ENCODE measurements at places on chromosomes 12 and 14.

DNA sequence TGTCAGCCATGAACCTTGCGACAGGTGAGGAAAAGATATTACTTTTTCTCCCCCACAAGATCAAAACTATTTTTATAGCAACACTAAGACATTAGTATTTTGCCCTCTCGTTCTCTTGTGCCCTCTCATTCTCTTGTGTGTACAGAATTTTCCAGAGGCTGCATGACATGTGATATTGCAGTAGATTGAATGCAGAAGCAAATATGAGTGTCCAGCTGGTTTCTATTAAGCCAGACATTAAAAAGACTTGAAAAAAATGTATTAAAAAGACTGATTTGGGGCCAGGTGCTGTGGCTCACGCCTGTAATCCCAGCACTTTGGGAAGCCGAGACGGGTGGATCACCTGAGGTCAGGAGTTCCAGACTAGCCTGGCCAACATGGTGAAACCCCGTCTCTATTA lies 63.7 kb upstream of the ZFP36L1 start:
- DNase-seq, result no peak

DNA sequence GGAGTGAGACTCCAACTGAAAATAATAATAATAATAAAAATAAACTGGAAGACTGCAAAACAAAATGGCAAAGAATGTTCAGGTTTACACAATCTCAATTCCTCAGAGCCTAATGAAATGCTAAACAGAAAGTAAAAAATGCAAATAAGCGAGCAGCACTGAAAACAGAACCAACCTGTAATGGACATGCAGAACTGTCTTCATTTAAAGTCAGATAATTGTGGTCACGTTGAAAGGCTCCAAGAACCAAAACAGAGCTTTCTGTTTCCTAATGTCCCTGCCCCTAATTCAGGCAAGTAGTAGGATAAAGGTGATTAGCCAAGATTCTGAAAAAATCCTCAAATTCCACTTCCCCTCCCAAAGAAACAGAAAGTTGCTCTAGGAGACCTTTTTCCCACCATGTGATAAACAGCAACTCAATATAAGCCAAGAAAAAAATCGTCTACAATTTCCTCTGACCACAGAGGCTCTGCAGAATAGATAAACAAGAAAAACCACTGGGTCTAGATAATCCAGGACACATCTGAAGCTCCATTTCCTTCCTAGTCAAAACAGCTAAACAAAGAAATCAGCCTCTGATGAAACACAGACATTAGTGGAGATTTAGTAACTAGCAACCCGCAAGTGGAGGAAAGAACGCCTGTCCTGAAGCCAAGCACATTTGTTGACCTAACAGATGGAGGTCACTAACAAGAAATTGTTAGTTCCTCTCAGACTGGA lies 3.0 kb downstream of the MIS18BP1 start:
- no peak for DNase-seq

GRCh38 chr12:5272018-5272785 lies 159.7 kb upstream of the NTF3 start:
- no peak for DNase-seq

GRCh38 chr14:21169573-21169972 lies 13.7 kb upstream of the OR5AU1 start:
- DNase-seq, result no peak

DNA sequence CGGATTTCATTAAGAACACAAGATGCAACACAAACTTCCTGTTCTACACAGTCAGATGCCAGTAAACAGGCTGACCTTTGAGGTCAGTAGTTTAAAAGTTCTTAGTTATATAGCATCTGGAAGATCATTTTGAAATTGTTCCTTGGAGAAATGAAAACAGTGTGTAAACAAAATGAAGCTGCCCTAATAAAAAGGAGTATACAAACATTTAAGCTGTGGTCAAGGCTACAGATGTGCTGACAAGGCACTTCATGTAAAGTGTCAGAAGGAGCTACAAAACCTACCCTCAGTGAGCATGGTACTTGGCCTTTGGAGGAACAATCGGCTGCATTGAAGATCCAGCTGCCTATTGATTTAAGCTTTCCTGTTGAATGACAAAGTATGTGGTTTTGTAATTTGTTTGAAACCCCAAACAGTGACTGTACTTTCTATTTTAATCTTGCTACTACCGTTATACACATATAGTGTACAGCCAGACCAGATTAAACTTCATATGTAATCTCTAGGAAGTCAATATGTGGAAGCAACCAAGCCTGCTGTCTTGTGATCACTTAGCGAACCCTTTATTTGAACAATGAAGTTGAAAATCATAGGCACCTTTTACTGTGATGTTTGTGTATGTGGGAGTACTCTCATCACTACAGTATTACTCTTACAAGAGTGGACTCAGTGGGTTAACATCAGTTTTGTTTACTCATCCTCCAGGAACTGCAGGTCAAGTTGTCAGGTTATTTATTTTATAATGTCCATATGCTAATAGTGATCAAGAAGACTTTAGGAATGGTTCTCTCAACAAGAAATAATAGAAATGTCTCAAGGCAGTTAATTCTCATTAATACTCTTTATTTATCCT lies 13.5 kb downstream of the PTGER2 start:
- no peak for DNase-seq

DNA sequence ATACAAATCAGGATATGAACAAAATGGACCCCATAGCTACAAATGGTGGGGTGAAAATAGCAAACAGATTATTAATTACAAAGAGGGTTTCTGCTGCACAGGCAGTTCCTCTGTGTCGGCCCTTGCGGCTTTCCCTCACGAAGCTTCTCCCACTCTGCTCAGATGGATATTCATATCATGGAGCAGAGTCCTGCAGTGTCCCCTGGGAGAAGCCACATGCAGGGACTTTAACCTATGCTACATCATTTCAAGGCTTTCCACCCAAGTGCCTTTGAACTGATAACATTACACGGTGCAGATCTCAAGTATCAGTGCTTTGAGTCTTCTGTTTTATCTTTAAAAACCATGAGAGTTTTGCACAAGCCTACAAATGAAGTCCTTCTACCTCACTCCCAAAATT lies 229.1 kb downstream of the PPM1H start:
- DNase-seq, result no peak

DNA sequence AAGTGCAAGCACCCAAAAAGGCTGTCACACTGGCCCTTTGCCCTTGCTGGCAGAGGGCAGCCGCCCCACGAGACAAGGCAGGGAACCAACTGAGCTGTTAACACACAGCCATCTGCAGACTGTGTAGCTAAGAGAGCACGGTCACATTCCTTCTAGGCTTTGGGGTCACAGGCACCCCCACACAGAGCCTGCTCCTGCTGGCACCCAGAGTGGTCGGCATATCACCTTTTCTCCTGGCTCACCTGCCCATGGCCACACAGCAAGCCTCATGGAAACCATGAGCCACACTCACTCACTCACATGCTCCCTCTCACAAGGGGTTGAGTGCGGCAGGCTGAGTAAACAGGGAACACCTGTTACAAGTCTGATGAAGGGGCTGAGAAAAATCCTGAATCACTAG lies 214.5 kb downstream of the PCNX1 start:
- no peak for DNase-seq

DNA sequence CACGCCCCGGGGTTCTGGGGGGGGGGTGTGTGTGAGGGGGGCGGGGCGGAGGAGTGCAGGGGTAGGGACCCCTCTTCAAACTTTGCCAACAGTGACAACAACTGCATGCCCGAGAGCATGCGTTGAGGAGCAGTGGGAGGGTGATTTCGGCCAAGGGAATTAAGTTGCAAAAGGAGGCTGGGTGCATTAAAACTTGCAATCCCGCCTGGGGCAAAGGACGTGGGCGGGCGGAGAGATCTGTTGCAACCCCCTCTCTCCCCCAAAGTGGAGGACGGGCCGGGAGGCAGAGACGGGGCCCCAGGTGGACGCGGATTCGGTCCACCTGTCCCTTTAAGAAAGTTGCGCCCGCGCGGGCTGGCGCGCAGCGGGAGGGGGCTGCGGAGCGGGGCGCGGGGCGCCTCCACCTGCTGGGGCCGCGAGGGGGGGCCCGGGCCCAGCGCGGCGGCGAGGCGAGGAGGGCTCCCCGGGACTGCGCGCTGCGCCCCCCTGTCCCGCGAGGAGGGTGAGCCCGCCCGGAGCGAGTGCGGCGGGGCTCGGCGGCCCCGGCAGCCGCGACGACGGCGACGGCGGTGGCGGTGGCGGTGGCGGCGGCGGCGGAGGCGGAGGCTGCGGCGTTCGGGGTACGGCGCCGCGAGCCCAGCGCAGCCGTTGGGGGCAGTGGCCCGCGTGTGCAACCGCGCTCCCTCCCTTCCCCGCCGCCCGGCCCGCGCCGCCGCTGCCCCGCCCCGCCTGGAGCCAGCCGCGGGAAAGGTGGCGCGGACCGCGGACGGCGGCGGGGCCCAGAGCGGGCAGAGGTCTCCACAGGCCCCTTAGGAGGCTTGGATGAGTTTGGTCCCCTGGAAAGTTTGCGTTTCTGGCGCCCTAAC lies 530 bp upstream of the FOXN4 start:
- DNase-seq, result no peak

DNA sequence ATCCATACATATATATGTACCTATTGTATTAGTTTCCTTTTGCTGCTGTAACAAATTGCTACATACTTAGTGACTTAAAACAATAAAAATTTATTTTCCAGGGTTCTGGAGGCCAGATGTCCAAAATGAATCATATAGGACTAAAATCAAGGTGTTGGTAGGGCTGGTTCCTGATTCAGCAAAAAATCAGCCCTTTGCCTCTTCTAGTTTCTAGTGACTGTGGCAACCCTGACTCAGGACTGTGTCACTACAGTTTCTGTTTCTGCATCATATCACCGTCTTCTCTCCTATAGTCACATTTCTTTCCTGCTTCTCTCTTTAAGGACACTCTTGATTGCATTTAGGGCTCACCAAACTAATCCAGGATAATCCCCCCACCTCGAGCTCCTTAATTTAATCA lies 386.3 kb upstream of the TBX3 start:
- no peak for DNase-seq

DNA sequence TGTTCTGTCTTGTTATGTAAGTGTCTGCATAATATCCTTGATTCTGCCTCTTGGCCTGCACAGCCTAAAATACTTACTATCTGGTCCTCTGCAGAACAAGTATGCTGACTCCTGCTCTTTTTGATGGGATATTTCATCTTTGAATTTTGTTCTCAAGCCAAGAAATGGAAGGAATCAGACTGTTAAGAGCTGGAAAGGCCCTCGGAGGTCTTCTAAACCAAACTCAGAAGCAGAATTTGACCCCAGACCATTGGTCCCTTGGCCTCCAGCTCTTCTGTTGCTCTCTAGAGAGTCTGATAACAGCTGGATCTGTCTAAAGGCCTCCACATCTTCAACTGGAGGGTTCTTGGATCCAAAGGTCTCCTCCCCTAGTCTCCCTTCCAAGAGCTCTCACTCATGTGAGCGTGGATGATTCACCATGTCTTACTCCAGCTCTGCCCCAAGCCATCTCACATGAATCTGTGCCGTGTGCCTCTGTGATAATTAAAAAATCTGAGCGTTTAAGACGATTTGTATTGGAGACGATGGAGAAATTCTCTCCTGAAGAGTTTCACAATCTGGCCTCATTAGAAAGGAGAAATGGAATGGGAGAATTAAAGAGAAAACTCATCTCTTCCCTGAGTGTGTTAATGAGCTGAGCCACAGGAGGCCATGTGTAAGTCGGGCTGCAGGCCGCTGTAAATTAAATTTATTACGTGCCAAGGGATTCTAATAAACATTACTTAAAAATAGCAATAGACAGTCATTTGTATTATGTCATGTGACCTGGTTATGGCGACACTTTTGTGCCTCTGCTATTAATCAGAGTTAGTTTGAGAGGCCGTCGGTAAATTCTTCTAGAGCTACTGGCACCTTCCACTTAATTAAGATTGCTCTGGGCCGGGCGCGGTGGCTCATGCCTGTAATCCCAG lies 15.4 kb upstream of the PRIMA1 start:
- no peak for DNase-seq

DNA sequence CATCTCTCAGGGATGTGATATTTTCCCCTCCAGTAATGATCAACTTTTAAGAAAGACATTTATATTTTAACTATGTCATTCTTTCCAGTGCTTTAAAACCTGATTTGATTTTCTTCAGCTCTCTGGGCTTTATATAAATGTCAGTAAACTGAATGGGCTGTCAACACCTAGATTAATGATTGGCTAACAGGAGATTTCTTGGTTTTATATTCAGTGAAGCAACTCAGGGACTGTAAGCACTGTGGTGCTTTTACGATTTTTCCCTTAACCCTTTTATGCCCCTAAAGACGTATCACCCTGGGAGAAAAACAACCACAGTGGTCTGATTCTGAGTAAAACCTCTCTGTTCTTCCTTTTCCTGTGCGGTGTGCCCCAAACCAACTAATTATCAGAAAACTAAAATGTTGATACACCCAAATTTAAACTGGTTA lies 38.0 kb downstream of the PTGER2 start:
- no peak for DNase-seq

- no peak for DNase-seq
These were observed 463.6 kb downstream of the TMEM117 start for GRCh38 chr12:44299524-44299923.

- no peak for DNase-seq
These were observed 99.3 kb downstream of the SINHCAF start for GRCh38 chr12:31226639-31227038.

- no peak for DNase-seq
These were observed 48.0 kb downstream of the TDP1 start for GRCh38 chr14:90003526-90004307.

DNA sequence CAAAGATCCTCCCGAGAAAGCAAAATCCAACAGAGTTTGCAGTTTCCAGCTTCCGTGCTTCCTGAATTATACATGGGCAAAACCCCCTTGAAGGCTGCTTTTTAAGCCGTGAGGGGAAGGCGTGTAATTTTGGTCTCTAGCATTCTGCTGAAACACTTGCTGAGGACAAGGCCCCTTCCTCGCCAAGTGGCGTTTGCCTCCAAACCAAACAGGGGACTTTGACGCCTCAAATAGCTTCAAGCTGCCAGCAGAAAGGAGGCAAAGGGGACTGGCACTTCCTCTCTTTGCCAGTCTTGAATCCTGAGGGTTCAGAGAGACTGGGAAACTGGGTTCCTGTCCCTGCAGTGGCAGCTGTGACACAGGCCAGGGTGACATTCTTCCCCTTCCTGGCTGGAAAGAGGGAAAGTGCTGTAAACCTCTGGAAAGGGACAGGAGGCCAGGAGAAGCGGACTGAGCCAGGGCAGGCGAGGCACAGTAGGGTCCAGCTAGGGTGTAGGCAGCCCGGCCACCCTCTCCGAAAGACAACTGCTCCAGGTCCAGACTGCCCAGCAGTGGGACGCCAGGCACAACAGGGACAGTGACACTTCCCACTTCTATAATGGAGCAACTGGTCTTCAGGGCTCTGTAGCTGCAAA lies 96.2 kb upstream of the MED13L start:
- no peak for DNase-seq

DNA sequence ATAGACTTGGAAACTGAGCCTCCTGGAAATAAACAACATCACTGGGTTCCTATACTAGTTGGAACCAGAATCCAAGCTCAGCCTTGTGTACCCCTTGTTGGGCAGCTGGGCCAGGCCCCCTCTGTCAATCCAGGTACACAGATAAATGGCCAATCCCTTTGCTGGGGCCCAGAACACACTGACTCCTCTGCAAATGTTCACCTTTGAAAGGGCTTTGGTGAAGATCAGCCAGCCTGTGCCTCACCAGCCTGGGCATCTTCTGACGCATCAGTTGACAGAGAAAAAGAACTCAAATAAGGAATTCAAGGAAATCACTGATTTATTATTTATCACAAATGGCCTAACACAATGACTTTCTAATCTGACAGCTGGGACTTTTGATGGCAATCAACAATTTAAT lies 1090.2 kb downstream of the BCL11B start:
- DNase-seq, result no peak

GRCh38 chr12:65306366-65307168 lies 28.1 kb downstream of the MSRB3 start:
- no peak for DNase-seq

Measured in activated naive CD8-positive, alpha-beta T cell treated with anti-CD3 and anti-CD28 coated beads, Interleukin-2, amount 50 U/mL, for 16 hours (primary cell).